ENCODE measurements at places on chromosomes 5 and 9.

DNA sequence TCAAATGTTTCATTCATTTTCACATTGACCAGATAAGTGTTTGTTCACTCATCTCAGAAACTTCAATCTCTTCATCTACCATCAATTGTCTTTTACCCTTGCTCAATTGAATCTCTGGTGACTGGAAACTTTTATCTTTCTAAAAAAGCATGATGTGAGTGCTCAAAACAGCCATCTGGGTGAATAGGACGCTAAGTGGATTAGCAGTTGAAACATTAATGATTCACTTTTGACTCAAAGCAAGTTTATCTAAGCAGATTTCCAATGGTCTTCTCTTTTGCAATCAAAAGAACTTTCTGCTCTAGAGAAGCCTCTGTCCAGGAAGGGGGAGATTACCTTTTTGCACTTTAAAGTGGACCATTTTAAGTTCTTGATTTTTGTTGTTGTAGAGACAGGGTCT, 22.2 kb downstream of the KLF4 start:
- no peaks in the 10 kb centered on the region for H3K36me3 ChIP-seq
- no peak for DNase-seq
- no peak overlapping the region for H3K27ac ChIP-seq
- peaks cover 8% of the 10 kb centered on the region for H3K27me3 ChIP-seq
- no peak overlapping the region for H3K4me3 ChIP-seq
- peaks cover 14% of the 10 kb centered on the region for H3K4me1 ChIP-seq

- no peaks in the 10 kb centered on the region for H3K4me1 ChIP-seq
- H3K27ac ChIP-seq: no peak overlapping the region
- no peak overlapping the region for H3K4me3 ChIP-seq
- H3K27me3 ChIP-seq: no peaks in the 10 kb centered on the region
Observed at GRCh38 chr9:91502475-91502874, 78.8 kb upstream of the NFIL3 start.

GRCh38 chr5:10478436-10478835, 36.8 kb downstream of the ROPN1L start:
- H3K4me3 ChIP-seq: no peak overlapping the region
- no peaks in the 10 kb centered on the region for H3K27me3 ChIP-seq

- H3K36me3 ChIP-seq: no peaks in the 10 kb centered on the region
- no peak overlapping the region for H3K27ac ChIP-seq
- H3K27me3 ChIP-seq: no peaks in the 10 kb centered on the region
- no peak for DNase-seq
- no peak overlapping the region for H3K4me3 ChIP-seq
Observed at GRCh38 chr5:19193631-19194030, 794.4 kb downstream of the CDH18 start.

GRCh38 chr5:68720884-68721610, 372.8 kb upstream of the SLC30A5 start:
- no peak for DNase-seq
- H3K27ac ChIP-seq: no peak overlapping the region
